ENCODE measurements at places on chromosomes 1 and 21. TPM values are rescaled to one million over a fixed set of nuclear protein-coding genes. Genes with fewer than 3 reads are reported as not detected.

DNA sequence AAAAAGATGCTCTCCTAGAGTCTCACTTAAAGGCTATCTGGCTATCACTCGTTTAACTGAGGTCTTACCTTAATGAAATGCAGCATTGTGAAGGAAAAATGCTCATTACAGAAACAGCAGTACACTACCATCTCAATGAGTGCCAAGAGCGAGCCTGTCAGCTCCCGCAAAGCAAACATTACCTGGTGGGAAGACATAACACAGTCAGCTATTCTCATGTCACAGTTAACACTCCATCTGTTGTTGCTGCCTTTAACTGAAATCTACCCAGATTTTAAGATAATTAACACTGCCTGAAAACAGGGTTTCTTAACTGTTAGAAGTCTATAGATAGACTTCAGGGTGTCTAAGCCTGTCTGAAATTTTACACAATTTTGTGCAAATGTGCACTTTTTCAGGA, 39.1 kb downstream of the PCSK9 start:
- no peak for DNase-seq

The PPM1J gene
- total RNA-seq: 5.5 TPM

The SLAMF9 gene
- not detected for total RNA-seq

The TNFRSF8 gene
- 6.0 TPM for total RNA-seq

- DNase-seq: peak; percentile 75
Observed at GRCh38 chr1:15261155-15262002, 14.4 kb downstream of the FHAD1 start.

DNA sequence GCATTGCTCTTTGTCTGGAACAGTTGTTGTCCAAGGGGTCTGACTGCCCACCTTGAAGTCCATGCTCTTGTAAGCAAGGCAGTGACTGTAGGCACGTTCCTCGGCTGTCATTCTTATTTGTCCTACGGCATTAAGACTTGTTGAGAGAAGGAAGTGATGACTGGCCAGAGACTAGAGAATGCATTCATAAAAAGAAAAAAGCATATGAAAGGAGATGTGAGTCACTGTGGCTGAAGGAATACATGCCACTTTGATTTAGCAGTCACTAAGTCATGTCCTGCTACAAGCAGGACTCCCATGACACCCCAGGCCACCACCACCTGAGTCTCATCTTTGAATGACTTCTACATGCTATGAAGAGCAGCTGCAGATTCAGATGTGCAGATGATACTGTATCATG, 50.5 kb downstream of the CNN3 start:
- no peak for DNase-seq

The PTPRC gene
- 10.1 TPM for total RNA-seq

The FAM163A gene
- total RNA-seq: not detected

The CLDN14 gene
- not detected for total RNA-seq

The TSACC gene
- total RNA-seq: not detected

GRCh38 chr1:117616356-117616755, 10.5 kb downstream of the TENT5C start:
- no peak for DNase-seq

- peak; percentile 70 for DNase-seq
Observed at GRCh38 chr1:186183219-186183618, 191.8 kb downstream of the TPR start.

DNA sequence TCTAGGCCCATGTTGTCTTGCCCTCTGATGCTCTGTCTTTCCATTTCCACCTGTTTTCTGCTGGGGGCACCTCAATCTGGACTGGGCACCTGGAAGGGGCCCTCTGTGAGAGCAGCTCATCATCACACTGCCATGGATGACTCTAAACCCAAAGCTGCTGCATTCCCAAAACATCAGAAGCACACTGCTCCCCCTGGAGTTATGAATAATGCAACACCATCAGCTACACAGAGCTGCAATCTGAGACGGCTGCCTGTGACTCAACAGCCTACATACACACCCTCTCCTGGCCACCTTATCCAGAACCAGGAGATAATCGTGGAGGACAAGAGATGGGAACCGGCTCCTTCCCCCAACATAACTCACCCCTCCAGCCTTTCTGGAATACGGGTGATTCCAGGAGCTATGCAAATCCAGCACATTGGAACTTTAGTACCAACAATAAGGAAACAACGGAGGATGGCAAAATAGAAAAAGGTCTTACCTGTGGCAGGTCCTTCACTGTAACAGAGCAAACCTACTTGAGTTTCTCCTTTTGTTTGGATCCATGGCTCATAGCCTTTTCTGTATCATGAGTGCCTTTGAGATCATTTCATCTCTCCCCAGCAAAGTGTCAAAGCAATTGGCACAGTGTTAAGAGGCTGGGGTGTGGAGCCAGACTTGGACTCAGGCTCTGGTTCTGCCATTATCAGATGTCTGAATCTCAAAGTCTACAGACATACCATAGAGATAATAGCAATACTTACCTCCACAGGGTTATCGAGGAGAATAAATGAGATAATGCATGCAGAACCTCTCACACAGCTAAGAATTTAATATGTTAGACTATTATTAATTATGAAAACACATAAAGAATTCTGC, 29.3 kb downstream of the AK2 start:
- peak; percentile 81 for DNase-seq

The CCT8 gene
- total RNA-seq: 91.8 TPM

- DNase-seq: no peak
Observed at GRCh38 chr1:10193288-10193687, 17.1 kb upstream of the KIF1B start.

GRCh38 chr1:68675336-68675735, 178.5 kb upstream of the DEPDC1 start:
- no peak for DNase-seq

DNA sequence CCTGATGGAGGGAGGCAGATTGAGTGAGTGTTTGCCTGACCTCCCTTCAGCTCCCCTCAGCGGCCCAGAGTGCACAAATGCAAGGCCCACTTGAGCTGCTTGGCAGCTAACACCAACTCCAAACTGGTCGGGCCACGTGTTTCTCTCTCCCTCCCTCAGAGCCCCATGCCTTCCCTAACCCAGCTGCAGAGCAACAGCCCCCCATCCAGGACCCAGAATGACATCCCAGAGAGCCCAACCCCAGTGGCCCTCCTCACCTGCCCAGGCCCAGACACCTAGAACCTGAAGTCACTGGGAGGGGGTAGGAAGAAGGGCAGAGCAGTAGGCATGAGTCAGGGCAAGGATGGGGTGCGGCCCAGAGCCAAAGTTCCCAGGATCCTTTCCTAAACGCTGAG, 789 bp upstream of the S100A14 start:
- DNase-seq: no peak

DNA sequence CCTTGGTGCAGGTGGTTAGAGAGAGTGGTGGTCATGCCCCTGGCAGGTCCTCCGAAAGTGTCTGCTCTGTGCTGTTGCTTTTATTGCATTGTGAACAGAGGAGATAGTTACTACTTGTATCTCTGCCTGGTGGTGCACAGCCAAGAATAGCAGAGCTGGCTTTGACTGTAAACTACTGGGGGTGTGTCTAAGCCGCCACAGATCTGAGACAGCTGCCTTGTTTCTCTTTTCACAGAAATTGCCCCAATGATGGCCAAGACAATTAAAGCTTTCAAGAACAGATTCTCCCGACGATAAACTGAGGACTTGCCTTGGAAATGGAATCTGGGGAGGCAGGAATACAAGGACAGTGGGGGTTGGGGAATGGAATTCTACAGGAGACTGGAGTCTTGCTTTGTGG, 16.0 kb downstream of the ELOA start:
- no peak for DNase-seq

The RIMS3 gene
- total RNA-seq: 5.5 TPM

The NUP210L gene
- total RNA-seq: 0.28 TPM

DNA sequence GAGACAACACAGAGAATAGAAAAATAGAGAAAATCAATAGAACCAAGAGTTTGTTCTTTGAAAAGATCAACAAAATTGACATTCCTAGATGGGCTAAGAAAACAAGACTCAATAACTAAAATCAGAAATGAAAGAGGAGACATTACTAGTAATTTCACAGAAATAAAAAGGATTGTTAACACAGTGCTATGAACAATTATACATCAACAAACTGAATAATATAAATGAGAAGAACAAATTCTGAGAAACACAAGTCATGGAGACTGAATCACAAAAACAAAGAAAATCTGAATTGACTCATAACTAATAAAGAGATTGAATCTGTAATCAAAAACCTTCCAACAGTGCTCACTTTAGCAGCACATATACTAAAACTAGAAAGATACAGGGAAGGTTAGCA, 51.6 kb upstream of the TTC39A start:
- DNase-seq: no peak

Data from right atrium auricular region (tissue), 2 donors.